Stimulated activated CD4-positive, alpha-beta T cell treated with anti-CD3 and anti-CD28 coated beads, Interleukin-1b, Interleukin-23, amount 100 ng/mL, for 1 hour (primary cell): ENCODE measurements at places on chromosomes 2 and 18.

GRCh38 chr2:58604096-58604495 is 363.0 kb upstream of the FANCL start:
- no peak for DNase-seq

DNA sequence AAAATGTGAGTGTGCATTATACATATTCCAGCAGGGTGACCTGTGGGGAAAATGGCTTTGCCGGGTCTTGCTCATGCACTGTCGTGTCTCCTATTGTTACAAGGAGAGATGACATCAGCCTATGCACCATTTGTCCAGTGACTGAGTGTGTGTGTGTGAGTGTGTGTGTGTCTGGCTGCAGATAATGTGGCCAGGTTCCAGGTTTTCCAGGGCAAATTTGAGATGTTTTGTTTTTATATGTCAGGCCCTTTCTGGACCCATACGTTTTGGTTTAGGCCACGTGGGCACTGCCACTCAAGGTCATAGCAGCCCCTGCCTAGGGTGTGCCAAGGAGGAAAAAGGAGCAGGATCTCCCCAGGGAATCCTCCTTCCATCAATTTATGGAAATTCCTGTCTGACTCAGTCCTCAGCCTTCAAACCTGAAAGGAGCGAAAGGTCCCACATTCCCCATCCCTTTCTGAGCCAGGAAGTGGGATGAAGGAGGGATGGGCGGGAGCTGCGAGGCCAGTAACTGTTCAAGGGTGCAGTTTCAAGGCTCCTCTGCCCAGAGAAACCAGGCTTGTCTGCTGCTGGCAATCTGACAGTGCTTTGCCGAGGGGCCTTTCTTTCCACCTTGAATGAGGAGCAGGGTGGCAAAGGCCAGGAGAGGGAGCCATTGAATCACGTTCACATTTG is 93.0 kb upstream of the SMAD2 start:
- no peak for DNase-seq

DNA sequence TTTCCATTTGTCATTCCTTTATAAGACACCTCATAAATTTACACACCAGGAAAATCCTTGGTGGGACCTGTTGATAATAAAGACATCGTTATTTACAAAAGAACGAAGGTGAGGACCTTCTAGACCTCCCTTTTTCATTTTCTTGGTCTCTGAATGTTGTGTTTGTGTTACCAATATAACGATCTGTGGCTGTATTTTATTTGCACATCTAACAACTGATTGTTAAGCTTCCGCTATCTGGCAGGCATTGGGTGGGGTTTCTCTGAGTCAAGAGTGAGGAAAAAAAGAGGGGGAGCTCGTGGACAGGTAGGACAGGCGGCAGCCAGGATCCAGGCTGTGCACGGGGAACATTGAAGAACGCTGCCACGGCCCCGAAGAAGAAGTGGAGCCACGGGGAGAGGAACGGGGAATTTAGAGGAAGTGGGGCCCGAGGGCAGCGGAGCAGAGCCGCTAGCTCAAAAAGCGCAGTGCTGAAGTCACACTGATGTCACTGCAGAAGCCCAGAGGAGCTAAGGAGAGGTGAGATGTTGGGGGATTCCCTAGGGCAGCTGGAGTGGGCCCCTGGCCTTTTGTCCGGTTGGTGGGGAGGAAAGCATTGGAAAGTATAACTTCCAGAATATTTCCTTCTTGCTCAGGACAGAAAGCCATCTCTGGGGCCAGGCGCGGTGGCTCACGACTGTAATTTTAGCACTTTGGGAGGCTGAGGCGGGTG is 20.9 kb upstream of the DNMT3A start:
- peak; percentile 28 for DNase-seq

DNA sequence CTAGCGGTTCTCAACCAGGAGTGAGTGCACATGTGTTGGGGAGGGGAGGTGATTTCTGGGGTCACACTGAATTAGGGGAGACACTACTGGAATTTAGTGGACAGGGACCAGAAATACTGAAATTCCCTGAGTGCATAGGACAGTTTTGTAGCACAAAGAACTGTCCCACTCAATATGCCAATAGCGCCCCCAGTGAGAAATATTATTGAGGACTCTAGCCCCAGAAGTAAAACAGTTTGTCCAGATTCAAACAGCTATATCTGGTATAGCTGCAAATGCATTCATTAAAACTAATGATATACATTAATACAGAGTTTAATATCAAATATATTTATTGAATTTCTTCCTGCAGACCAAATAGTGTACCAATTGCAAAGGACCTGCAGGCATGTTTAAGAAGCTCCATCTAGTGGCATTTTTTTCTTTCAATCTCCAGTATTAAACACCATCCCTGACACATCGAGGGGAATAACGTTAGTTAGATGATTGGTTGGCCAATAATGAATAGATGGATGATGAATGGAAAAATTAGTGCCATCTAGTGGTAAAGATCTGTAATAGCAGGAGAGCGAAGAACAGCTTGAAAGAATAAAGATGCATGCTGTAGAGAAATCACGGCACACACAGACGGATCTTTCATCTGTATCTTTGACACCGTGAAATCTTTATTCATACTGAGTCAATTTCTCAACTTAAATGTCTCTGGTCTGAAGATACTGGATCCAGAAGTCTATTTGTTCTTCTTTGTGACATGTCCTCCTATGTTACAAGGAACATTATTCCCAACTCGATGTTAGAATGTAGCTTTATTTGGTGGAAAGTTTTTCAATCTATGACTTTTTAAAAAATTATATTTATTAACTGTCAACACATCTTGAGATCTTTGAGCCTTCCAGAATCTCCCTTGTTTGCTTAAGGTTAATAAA is 62.5 kb downstream of the DHRS9 start:
- no peak for DNase-seq

- DNase-seq = no peak
These were observed 90.2 kb downstream of the PARD3B start for GRCh38 chr2:204635478-204635877.

- no peak for DNase-seq
These were observed 1541.9 kb upstream of the PIK3C3 start for GRCh38 chr18:40413160-40413559.

- no peak for DNase-seq
These were observed 1.2 kb upstream of the CABLES1 start for GRCh38 chr18:23133860-23134779.

GRCh38 chr2:15833731-15834130 is 106.6 kb upstream of the MYCN start:
- no peak for DNase-seq

- DNase-seq = no peak
These were observed 47.8 kb downstream of the FARSB start for GRCh38 chr2:222608081-222608480.

GRCh38 chr2:39631718-39632117 is 34.0 kb upstream of the TMEM178A start:
- no peak for DNase-seq

DNA sequence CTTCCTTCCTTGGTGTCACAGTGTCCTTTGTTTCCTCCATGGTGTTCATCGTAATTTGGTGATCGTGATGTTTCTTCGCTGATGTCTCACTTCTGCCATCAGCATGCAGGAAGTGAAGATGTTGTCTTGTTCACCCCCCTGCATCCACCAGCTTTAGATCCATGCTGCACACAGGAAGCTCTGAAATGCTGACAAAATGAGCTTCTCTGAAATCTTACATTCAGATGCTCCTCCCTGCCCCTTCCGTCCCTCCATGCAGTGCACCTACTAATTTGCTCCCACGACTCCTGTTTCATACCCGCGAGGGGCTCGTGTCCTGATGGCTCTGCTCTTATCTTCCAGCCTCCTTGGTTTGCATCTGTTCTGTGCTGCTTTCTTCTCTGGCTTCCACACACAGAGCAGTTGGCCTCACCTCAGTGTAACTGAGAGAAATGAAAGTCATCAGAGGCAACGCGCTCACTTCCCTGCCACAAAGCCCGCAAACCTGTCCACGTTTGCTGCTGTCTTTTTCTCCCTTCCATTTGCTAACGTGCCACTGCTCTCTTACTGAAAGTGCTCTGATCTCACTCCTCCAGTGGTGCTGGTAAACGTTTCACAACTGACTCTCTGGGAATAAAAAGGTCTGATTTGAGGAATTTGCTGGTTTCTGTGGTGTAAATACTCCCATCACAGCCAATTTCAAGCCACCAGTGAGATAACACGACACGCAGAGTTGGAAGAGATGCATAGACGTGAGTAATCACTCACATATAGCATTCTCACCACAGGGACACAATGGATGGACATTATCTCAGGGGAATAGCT is 41.0 kb upstream of the MGAT4A start:
- no peak for DNase-seq

GRCh38 chr2:241201445-241202267 is 13.2 kb downstream of the ANO7 start:
- DNase-seq = no peak

- no peak for DNase-seq
These were observed 75.1 kb downstream of the RFTN2 start for GRCh38 chr2:197600306-197600705.
